Activated T-cell treated with anti-CD3 and anti-CD28 coated beads, Interleukin-2, amount 50 U/mL, for 24 hours (primary cell): ENCODE measurements at places on chromosomes 5 and 9.

DNA sequence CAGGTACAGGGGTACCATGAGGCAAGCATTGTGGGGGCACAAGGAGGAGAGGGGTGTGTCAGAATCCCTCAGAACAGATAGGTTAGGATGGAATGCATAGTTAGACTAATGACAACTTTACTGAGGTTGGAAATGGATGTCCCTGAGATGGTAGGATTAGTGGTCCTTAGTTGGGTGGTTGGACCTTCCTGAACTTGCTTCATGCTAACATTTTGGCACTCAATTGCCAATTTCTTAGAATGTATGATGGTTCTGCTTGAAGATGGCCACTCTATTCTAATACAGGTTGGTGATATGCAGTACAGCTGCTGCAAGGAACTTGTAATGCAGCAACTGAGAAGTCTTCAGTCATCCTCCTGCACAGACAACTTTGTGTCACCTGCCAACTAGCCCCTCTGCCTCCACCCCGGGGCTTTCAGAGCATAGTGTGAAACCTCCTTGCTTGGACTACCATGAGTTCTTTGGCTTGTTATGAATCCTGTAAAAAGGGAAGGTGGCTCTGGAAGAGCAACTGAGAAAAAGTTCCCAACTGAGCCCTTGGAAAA, 5.4 kb downstream of the CCNI2 start:
- DNase-seq, result no peak

GRCh38 chr5:157217289-157218024, 36.8 kb downstream of the ITK start:
- peak; percentile 75 for DNase-seq

DNA sequence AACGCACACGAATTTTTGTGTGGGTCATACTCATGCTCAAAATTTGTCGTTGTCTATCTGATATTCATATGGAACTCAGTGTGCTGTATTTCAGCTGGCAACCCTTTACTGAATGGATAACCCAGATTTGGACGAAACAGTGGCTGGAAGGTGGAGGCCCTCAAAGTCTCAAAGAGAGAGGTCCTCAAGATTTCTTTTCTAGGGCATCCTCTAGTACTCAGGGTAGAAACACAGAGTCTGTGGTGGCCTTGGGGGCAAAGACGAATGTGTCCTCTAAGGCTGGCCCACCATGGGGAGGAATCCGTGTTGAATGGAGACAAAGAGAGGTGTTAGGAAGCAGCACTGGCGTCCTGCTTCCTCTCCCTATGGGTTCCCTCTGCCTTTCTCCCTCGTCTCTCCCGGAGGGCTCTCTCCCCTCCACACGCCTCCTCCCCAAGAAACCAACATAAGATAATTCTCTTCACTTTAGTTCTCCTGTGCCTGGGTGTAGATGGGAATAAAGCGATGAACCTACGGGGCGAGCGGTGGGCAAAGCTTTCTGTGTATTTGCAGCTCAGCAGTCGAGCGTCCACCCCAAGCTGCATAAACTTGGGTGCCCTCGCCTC, 333.7 kb downstream of the CWC27 start:
- DNase-seq, result no peak

- DNase-seq, result no peak
These were observed 317.6 kb downstream of the ENC1 start for GRCh38 chr5:74322944-74323343.

- DNase-seq, result no peak
These were observed 13.8 kb downstream of the SNX30 start for GRCh38 chr9:112764344-112764743.

DNA sequence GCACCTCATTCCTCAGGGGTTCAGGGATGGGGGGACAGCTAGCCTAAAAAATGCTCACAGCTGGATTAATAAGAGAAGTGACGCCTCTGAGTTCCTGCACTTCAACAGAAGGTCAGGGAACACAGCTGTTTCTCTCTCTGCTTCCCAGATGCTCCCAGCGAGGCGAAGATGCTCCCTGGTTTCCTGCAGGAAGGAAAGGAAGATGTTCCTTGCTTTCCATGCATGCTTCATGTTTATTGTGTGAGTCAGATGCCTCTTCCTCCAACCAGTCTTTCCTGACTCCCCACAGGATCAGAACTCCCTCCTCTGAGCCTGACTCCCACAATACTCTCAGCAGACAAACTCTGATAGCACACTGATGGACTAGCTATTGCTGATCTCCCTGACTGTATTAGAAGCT, 71.9 kb downstream of the MFAP3 start:
- no peak for DNase-seq

DNA sequence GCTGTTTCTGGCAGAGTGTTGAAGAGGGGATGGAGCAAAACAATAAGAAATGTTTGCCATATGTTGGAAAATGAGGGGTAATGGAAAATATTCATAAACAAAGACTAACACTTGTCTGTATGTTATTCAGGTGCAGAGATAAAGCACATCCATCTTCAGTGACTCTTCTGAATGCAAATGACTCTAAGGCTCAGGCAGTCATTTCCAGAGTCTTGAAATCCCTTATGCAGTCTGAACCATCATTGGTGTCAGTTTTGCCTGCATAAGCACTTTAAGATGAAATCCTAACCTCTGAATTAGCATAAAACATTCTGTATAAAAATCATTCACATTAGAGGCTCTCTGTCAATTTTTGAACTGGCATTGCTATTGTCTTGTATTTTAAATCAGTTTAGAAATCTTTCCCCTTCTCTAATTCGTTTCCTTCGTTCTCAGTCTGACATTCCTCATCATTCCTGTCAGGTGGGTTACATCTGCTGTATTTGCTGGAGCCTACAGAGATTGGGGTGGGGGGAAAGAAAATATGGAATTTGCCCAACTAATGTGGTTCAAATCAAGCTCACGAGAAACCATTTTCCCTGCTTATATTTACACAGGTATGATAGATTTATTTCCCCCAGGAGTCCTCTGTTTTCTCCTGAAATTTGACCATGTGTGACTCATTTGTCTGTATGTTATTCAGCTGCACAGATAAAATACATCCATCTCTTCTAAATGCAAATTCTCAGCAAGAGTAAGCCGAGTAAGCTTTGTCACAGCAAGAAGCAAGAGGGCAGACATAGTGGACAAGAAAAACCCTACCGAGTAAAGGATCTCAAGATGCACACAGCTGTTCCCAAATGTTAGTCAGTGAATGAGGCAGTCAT, 31.6 kb downstream of the ENC1 start:
- no peak for DNase-seq

- no peak for DNase-seq
These were observed 50.6 kb downstream of the PTPN3 start for GRCh38 chr9:109447329-109448076.

DNA sequence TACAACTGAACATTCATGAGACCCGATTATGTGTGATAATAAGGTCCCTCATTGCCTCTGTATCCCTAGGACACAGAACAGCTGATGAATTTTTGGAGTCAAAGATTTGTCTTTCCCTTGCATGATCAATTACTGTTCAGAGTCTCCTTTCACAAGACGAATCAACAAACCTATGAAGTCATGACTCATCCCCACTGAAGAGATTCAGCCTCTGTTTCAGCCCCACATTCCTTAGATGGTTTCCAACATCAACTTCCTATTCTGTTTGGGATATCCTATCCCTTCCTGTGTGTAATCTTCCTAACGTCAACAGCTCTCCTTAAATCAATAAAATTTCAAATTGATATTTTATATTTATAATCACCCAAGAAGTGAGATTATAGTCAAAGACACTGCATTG, 199.0 kb downstream of the DNAH5 start:
- DNase-seq, result no peak

GRCh38 chr5:41048986-41049385, 22.2 kb downstream of the MROH2B start:
- no peak for DNase-seq

DNA sequence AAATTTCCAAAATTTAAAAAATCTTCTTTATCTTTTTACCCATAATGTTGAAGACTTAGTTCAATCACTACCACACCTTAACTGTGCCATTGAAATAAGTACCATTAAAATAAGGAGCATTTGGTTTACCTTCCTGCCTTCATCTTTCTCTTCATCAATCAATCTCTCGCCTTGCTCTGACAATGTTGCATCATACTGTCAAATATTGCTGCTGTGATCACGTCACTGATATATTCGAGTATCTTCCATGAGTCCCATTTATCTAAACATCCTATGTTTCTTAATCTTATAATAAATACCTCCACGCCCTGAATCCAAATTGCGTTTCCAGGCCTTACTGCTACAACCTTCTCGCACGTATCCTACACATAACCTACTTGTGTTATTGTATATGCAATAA, 155.2 kb upstream of the ACOT12 start:
- no peak for DNase-seq

GRCh38 chr9:16425562-16426231, 444.8 kb downstream of the BNC2 start:
- no peak for DNase-seq

DNA sequence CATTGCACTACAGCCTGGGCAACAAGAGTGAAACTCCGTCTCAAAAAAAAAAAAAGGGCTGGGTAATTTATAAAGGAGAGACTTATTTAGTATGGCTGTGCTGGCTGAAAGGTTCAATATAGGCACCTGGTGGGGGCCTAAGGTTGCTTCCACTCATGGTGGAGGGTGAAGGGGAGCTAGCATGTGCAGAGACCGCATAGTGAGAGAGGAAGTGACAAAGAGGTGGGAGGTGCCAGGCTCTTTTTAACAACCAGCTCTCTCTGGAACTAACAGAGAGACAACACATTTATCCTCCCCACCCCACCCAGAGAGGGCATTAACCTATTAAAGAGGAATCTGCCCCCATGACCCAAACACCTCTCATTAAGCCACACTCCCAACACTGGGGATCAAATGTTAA, 28.9 kb upstream of the SERINC5 start:
- DNase-seq, result peak; percentile 42

DNA sequence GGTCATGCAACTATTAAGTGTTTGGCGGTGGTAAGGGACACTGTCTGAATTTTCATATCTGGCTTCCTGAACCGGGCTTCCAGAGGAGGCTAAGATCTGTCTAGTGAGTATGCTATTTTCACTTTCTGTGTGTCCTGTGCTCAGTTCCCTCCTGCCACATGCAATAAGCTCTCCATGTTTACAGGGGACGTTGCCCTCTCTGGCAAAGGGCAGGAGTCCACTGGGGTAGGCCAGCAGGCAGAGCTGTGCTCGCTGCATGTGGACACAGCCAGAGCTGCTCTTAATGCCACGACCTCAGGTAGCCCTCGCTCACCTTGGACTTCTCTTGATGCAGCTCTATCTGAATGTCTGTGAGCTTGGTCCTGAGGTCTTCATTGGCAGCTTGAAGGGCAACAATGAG, 111.2 kb downstream of the JAKMIP2 start:
- DNase-seq, result no peak

GRCh38 chr5:100562821-100563220, 27.6 kb downstream of the FAM174A start:
- no peak for DNase-seq

GRCh38 chr5:94575196-94575595, 43.2 kb downstream of the KIAA0825 start:
- DNase-seq, result no peak

DNA sequence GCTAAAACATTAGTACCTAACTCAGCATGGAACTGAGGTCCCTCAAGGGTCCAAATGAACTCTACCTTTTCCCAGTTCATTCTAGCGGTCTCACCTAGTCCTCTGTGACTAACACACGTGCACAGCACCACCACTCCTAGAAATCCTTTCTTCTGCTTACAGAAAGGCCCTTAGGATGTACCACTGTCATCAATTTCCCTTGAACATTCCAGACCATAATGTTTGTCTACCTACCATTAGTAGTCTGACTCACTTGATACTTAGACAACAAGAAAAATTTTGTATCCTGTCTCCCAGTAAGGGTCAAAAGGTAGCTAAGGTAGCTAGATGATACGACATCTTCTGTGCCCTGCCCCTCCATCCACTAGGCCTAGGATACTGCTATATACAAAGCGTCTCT, 166.6 kb downstream of the TSSK1B start:
- DNase-seq, result no peak

- no peak for DNase-seq
These were observed 45.4 kb downstream of the TMEM252 start for GRCh38 chr9:68495247-68495646.

DNA sequence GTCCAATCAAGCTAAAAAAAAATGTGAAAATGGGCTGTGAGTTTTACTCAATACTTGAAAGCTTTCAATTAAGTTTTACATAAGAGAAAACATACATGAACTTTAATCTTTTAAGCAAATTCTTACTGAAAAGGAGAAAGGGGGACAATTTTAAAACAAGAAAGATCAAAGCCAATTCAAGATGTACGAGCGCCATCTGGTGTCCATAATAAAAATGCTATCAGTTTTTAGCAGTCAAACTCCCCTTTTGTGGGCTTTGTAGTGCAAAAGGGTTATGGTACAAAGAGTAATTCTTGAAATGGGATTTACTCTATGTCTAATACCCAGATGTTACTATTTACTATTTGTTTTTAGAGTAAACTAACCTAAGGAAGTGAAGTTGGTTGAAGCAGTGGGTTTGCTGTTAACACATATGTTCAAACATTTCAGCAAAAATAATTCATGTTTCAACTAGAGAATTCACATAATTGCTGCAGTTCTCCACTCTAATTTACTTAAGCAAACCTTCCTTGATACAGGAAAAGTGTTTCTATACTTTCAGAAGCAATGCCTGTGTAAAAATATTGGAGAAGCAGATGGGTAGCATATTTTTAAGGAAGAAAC, 228.2 kb upstream of the TYRP1 start:
- DNase-seq, result no peak
